Brain pericyte (primary cell): ENCODE measurements at places on chromosomes 5 and 9.

- DNase-seq = no peak
Observed at GRCh38 chr5:36882250-36882649, 5.7 kb downstream of the NIPBL start.

GRCh38 chr5:175873088-175873454 is 1.7 kb downstream of the CPLX2 start:
- DNase-seq = no peak

- no peak for DNase-seq
Observed at GRCh38 chr5:145965804-145966203, 29.4 kb downstream of the SH3RF2 start.

DNA sequence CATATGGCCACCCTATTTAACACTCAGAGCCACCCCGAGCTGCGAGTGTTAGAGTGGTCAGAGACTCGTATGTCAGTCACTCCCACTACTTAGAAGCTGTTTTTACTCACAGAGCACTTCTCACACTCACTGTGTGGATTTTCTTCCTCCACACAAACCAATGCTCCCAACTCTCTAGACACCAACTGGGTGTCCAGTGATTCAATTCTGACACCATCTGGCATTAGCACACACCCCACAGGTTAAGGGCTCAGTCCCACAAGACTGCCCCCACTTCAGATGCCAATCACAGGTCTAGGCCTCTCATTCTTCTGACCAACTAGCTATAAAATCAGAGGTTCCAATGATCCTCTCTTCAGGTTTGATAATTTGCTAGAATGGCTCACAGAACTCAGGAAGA is 174.8 kb downstream of the FANCC start:
- no peak for DNase-seq

DNA sequence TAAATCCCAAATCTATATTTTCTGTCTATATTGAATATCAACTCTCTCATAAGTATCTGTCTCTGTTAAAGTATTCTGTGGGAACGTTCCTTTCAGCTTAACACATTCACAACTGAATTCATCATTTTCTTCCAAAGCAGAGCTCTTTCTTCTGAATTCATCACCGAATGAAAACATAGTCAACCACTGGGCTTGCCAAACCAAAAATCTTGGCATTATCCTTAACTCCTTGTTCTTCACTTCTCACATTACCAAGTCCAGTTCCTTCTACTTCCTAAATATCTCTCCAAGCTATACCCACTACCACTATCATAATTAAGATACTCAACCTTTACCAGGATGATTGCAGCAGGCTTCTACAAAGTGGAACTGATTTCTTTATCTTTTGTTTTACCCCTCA is 559.8 kb downstream of the MAT2B start:
- no peak for DNase-seq

GRCh38 chr5:43041110-43041668 is 1.1 kb upstream of the ANXA2R start:
- DNase-seq = no peak

DNA sequence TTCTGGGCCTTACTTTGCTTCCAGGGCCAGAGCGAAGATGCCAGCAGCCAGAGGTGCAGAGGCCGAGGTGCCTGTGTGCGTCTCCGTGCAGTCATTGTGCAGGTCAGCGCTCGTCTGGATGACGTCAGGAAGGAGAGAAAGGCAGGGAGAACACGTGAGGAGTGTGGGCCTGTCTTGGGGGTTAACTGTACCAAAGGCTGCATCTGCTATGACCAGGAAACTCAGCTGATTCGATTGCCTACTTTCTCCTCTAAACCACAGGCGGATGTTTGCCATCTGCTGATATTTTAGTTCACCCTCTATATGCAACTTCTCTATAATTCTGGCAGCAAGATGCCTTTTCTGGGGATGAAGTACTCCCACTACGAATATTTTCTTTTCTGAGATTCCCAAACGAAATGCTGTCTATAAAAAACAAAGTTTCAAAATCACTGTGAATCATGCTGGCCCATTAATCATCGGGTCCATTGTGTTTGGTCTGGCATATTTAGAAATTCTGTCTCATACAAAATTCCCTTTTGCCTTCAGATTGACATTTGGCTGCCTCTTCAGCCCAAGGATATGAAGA is 24.8 kb downstream of the PCSK1 start:
- DNase-seq = peak; percentile 43

GRCh38 chr9:95139126-95139525 is 178.4 kb downstream of the FANCC start:
- no peak for DNase-seq

- DNase-seq = no peak
Observed at GRCh38 chr5:14234204-14234603, 91.1 kb downstream of the TRIO start.
